Stimulated activated CD4-positive, alpha-beta T cell treated with anti-CD3 and anti-CD28 coated beads, Interleukin-1b, Interleukin-23, amount 100 ng/mL, for 48 hours (primary cell): ENCODE measurements at places on chromosomes 2 and 18.

GRCh38 chr18:75898651-75899050 lies 471.1 kb upstream of the SMIM21 start:
- no peak for DNase-seq

- DNase-seq: no peak
Measured at GRCh38 chr2:207502577-207503198, 27.1 kb upstream of the CREB1 start.

DNA sequence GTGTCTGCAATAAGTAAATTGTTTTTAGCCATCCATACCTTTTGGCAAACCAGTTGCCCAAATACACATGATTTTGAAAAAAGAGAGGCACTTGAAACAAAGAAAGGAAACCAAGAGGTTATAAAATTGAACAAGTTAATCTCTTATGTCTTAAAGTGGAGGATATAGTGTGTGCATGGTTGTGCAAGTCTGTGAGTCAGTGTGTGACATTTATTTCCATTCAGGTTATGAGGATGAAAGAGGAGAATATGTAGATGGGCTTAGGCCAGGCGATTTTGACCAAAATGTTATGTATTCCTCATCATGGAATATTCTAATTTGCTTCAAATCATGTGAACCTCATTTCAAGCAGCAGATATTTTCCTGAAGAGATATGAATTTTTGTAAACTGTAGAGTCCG lies 123.3 kb downstream of the SETBP1 start:
- DNase-seq: no peak

DNA sequence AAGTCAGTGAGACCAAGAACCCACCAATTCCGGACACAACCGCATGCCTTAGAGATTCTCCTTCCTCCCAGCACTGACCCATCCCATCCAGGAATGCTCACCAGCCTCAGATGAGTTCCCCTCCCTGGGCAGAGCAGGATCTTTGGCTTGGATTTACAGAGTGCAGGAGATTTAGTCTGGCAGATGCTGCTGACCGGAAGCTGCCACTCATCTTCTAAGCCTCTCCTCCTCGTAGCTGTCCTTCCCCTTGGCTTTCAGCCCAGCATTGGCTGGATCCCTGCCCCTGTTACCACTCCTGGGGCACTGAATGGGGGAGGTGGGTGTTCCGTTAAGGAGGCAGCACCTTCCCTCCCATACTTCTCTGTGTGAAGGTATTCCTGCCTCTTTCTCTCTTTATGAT lies 53.2 kb downstream of the VWA3B start:
- no peak for DNase-seq

GRCh38 chr2:145287736-145288135 lies 767.8 kb upstream of the ZEB2 start:
- DNase-seq: no peak

- DNase-seq: no peak
Measured at GRCh38 chr2:1512321-1513289, 99.3 kb downstream of the TPO start.

DNA sequence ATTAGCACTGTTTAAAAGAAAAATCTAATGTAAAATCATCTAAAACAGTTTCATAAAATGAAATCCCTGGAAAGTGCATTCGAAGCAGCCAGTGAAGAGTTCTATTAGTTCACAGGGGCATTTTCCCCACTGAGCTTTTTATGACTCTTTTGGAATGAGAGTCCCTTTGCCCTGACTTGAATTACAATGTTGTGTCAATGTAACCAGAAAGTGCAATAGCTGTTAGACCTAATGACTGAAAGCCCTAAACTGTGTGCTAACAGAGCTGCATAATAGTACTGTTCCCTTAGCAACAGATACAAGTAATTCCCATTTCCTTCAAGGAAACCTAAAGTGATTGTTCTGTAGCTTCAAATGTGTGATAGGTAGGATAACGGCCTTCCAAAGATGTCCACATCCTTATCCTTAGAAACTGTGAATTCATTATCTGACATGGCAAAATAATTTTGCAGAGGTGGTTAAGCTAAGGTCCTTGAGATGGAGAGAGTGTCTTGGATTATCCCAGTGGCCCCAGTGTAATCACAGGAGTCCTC lies 134.4 kb downstream of the L3MBTL4 start:
- DNase-seq: no peak

DNA sequence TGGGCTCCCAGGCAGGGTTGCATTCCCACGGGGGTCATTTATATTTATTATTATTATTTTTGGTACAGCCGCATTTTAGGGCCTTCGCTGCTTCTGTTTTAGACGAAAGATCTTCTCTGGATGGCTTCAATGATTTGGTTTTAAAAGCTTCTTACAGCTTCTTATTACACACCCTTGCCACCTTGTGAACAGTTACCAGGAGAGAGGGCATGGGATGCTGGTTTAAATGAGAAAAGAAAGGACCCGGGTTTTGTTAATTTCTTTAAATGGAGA lies 1.7 kb downstream of the SH3RF3 start:
- DNase-seq: no peak

- no peak for DNase-seq
Measured at GRCh38 chr18:70422391-70422965, 133.6 kb downstream of the SOCS6 start.

GRCh38 chr2:217497843-217498377 lies 504.9 kb downstream of the TNS1 start:
- DNase-seq: no peak

DNA sequence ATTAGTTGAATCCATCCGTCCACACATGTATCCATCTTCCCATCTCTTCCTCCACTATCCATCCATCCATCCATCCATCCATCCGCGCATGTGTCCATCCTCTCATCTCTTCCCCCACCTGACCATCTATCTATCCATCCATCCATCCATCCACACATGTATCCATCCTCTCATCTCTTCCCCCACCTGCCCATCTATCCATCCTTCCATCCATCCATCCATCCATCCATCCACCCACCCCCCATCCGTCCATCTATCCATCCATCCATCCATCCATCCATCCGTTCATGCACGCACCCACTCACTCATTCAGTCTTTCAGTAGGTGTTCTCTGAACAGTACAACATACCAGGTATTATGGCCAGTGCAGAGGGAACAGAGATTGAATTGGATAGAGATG lies 18.9 kb upstream of the GREB1 start:
- DNase-seq: no peak

- DNase-seq: no peak
Measured at GRCh38 chr2:105296017-105296611, 33.4 kb downstream of the TGFBRAP1 start.

DNA sequence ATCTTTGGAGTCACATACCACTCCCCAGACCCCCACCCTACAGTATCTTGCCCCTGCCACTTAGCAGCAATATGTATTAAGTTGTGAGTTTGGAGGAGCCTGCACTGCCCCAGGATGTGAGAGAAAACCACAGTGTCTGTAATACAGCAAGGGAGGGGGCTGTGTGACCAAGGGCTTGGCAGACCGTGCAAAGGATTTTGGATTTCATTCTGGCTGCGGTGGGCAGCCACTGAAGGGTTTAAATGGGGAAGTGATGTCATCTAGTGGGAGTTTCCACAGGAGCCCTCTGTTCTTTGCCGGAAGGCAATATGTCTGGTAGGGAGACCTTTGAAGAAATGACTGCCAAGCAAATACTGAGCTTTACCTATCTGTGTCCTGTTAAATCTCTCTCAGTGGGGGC lies 202.4 kb downstream of the FHOD3 start:
- DNase-seq: no peak

- DNase-seq: no peak
Measured at GRCh38 chr2:229725716-229726574, 11.6 kb upstream of the DNER start.
